ENCODE measurements at places on chromosomes 6 and 20.

DNA sequence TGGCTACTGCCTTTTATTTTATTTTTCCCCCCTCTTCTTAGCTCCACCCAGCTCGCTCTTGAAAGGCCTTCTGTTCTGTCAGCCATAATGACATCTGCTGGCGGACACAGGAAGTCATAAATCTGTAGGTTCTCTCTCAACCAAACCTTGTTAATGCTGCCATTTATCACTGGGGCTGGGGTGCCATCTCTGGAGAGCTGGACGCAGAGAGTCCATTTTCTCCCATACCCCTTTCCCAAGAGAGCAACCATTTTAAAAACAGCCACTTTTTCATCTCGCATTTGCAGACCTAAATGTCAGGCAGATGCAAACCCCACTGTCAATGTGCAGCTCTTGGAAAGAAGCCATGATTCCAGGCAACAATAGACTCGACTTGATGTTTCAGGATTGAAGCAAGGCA, 13.0 kb upstream of the TSHZ2 start:
- no peak for DNase-seq

DNA sequence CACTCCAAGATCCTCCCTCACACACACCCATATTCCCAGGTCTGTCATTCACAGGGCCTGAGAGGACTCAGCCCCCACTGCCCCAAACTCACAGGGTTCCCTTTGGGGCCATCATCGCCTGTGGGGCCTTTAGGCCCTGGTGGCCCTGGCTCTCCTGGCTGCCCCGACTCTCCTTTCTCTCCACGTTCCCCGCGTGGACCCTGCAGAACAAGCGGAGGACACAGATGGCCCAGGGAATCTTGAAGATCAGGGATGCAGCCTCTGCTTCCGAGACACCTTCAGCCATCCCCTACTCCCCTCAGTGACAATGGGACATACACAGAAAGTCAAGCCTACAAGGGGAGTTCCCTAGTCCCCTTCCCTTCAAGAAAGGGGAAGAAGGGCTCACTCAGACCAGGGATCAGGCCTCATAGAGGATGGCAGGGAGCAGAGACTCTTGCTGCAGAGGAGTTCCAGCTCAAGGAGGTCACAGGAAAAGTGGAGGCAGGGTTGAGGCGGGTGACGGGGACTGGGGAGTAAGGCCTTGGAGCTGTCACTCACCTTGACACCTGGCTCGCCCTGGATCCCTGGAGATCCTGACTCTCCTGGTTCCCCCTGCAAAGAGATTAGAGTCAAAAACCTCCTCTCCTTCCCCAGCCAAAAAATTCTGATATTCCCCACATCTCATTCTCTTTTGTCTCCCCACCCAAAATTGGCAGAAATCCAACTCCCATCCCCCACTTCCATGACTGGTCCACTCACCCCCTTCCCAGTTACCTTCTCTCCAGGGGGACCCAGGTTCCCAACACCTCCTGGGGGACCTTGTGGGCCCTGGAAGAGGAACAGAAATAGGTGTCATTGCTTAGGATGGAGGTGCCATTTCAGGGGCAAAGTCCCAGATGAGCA, 22.7 kb downstream of the COL11A2 start:
- DNase-seq = no peak

- no peak for DNase-seq
Measured at GRCh38 chr6:83466328-83466727, 35.5 kb upstream of the ME1 start.

- DNase-seq = no peak
Measured at GRCh38 chr20:1010659-1011058, 8.5 kb upstream of the RSPO4 start.

DNA sequence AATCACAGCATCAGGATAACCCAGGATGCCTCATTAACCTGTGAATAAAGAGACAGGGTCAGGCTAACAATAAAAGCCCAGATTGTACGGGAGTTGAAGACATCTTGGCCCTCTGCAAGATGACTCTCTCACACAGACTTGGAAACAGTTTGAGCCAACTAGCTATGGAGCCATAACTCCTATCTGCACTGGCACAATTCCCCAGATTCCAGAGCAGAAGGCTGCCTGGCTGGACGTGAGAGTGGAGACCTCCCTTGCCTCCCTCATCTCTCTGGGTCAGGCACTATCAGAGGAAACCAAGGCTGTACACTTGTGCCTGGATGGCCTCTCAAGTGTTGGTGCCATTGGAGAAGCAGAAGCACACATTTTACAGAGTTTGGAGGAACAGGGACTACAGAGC, 312.6 kb downstream of the THBS2 start:
- no peak for DNase-seq

DNA sequence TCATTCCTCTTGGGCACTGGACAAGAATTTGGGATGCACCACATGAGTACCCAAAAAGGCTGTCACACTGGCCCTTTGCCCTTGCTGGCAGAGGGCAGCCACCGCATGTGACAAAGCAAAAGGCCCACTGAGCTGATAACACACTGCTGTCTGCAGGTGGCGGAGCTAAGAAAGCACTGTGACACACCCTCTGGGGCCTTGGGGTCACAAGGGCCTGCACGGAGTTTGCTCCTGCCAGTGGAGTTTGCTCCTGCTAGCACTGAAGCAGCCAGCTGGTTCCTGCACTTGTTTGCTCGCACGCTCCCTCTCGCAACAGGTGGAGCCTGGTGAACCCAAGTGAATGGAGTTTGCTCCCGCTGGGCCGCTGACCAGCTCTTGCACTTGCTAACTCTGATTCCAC, 132.6 kb downstream of the LCA5 start:
- DNase-seq = no peak

- no peak for DNase-seq
Measured at GRCh38 chr20:37441023-37441422, 80.0 kb upstream of the NNAT start.

- DNase-seq = no peak
Measured at GRCh38 chr6:38459291-38459690, 180.4 kb downstream of the BTBD9 start.

GRCh38 chr20:32906200-32906599, 47.5 kb downstream of the EFCAB8 start:
- no peak for DNase-seq

DNA sequence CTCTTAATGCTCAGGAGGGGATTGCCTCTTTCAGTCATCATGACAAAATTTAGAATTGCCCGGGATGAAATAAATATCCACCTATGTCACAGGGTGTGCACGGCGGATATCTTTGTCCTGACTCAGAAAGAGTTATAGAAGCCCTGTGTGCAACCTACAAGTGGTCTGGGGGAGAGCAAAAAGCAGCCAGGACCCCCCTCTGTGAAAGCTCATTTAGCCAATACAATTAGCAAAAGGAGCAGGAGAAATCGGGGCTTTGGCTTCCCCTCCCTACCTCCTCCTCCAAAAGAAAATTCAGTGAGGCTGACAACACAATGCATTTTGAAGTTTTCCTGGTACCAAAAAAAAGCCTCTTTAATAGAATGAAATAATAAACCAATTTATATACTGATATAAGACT, 21.8 kb downstream of the FOXA2 start:
- no peak for DNase-seq

- DNase-seq = no peak
Measured at GRCh38 chr6:141610741-141611140, 522.0 kb upstream of the GJE1 start.

DNA sequence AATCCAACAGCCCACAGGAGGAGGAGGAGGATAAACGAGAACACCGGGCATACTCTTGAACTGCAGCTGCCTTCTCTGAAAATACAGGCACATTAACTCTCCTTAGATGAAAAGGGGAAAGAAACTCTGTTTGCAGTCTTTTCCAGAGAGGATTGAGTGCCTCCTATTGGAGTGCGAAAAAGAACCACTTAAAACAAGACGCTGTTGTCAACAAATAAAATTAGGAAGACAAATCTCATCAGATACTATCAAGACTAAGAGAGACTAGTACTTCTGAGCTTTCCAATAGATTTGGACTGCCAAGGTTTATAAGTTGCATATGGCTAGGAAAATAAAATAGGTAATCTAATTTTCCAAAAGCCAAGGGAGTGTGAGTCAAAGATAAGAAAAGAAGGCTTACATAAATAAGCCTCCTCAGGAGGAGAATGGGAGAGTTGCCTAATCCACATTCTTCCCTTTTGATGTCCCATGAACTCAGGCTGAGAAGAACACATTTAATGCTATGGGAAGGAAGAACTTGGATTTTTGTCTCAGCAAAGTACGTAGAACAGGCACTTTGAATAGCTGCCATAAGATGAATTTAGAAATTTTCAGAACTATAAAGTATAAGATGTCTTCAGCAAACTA, 154.7 kb downstream of the ARHGAP18 start:
- DNase-seq = no peak

GRCh38 chr6:157242791-157243190, 80.5 kb downstream of the TMEM242 start:
- no peak for DNase-seq

GRCh38 chr6:64280569-64280968, 645.0 kb downstream of the PHF3 start:
- DNase-seq = no peak

GRCh38 chr20:35238735-35239134, 12.2 kb downstream of the MMP24 start:
- no peak for DNase-seq

- no peak for DNase-seq
Measured at GRCh38 chr20:48246061-48246790, 460.9 kb upstream of the SULF2 start.

GRCh38 chr20:57902473-57902872, 192.7 kb upstream of the PMEPA1 start:
- DNase-seq = no peak

GRCh38 chr6:11251553-11252360, 19.3 kb upstream of the NEDD9 start:
- no peak for DNase-seq

DNA sequence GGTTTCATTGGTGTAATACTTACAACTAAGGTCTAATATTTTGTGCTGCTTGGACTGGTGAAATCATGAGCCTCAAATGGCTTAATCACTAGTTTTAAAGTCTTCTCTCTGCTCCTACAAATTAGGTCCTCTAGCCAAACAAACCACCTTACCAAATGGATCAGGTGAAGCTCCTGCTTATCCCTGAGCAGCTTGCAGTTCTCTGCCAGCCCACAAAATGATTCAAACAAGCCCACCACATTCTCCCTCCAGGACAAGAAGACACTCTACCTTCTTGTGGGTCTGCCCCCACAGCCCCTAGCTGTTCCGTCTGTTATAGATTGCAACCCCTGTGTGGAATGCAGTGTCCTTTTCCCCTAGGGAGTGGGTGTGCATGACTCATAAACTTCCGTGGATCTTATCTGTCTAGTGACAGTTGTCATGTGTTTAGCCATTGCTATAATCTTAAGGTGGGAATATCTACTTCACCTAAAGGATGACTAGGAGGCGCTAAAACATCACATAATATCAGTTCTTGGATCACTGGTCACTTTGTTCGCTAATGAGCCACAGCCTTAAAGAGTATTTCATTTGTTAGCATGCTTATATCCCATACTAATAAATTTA, 940.5 kb upstream of the MANEA start:
- no peak for DNase-seq

GRCh38 chr20:20759132-20759531, 46.7 kb upstream of the RALGAPA2 start:
- DNase-seq = no peak

- no peak for DNase-seq
Measured at GRCh38 chr20:61345656-61346055, 93.6 kb downstream of the CDH4 start.

GRCh38 chr6:4726645-4727044, 49.6 kb upstream of the CDYL start:
- no peak for DNase-seq

GRCh38 chr20:17885544-17885943, 83.0 kb downstream of the SNX5 start:
- DNase-seq = no peak

DNA sequence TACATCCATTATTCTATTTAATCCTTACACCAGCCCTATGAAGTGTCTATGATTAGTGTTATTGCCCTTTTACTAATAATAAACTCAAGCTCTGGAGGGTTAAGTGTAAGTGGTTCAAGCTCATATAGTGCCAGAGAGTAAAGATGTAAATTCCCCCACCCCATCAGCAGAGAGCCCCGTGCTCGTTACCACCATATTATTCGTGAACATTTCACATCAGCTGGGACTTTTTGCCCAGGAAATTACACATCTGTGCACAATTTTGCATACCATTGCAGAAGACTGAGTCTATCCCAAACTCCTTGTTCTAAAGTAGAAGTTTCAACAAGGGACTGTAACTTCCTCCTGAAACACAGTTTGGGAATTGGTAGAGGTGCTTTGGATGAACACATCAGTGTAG, 220.1 kb downstream of the BCAS1 start:
- no peak for DNase-seq

GRCh38 chr6:5205035-5205507, 55.7 kb downstream of the LYRM4 start:
- DNase-seq = no peak

DNA sequence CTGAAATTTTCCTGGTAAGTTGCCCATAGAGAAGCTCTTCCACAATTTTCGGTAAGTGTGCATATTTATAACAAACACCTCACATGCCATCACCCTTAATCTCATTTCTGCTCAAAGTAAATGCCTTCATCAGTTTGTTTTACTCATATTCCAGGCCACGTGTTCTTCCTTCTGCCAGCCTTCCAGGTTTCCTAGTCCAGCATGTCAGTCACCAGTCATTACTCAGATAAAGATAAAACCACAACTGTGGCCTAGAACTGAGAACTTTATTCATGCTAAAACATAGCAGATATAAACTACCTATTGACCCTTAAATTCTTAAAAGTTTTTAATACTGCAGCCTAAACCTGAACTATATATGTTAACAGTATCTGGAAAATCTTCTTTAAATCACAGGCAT, 149.5 kb upstream of the SLC22A16 start:
- DNase-seq = no peak

DNA sequence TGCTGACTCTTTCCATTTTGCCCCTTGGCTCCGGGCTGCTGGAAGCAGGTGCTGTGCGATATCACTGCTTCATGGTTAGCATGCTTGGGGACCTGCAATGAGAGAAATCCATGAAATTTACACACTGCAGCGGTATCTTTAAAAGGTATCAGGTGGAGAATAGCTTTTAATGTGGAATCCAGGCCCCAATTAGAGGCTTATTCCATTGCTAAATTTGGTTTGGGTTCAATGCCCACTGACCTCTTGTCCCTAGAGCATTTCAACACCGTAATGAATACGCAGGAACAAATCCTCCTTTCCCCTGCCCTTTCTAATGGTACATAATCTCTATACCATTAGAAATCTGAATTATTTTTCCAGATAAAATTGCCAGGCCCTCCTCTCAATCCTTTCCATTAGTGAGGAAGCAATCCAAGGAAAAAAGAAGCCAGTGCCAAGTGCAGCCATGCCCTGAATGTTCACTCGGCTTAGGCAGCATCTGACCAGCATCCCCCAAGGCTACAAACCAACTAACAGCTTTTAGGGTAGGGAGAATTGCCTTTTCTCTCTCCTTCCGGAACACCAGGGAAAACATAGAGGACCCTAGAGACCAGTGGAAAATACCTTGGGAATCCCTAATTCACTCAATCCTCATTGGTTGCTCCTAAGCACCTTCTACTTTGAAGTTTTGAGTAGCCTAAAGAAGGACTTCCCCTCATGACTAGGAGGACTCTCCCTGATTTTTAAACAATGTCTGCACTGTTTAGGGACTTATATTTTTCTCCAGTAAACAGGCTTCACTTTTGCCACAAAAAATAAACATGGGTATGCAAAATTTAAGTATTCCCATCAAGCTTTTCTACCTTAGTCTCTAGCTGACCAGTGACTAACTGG, 143.1 kb downstream of the QRSL1 start:
- no peak for DNase-seq
